ENCODE measurements at places on chromosomes 3 and 15. TPM values are rescaled to one million over a fixed set of nuclear protein-coding genes. Genes with fewer than 3 reads are reported as not detected.

The KCNMB3 gene
- 3.8 TPM for polyA plus RNA-seq

DNA sequence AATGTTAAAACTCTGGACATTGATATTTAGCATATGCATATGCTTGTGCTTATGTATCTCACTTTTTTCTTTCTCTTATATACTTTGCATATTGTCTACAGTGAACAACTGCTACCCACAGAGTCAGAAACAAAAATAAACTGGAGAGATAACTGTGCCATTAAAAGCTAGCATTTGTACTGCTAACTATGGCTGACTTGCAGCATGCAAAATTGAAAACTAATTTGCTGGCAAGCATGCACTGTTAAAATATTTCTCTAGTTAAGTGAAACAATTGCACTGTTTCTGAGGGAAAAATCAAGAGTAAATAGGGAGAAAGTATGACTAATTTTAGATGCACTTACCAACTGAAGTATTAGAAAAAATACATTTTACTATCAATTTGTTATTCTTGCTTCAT lies 177.8 kb downstream of the CBLB start:
- no peak for DNase-seq

- DNase-seq: no peak
Observed at GRCh38 chr3:1962396-1963088, 136.1 kb upstream of the CNTN4 start.

DNA sequence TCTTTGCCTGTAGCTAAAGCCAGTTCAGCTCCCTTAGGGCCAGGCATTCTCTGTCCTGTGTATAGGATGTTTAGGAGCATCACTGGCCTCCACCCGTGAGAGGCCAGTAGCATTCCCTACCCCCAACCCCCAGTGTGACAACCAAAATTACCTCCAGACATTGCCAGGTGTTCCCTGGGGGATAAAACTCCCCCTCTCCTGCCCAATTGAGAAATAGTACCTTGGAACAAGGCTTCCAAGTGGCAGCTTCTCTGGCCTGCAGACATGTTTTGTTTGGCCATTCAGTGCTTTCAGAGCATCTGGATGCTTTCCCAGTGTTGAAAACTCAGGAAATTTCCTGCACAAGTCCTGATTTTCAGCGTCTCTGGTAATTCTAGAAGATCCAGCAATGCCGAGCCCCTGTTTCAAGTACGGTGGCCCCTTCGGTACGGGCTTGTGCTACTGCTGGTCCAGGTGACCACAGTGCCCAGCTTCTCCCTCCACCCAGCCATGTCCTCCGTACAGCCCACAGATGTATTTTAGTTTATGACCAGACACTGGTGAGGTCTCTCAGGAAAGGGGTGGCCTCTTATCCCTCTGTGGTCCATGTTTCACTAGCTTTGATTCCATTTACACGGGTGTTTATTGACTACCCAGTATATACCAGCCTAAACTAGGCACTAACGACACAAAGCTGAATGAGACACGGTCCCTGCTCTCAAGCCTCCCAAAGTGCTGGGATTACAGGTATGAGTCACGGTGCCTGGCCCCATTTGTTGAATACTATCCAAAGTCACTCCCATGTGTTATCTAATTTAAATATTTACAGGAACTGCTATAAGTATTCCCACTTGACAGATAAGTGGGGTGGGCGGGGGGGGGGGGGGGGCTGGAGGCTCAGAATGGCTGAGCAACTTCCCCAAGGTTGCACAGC lies 125.4 kb upstream of the RAD18 start:
- peak; percentile 56 for DNase-seq

DNA sequence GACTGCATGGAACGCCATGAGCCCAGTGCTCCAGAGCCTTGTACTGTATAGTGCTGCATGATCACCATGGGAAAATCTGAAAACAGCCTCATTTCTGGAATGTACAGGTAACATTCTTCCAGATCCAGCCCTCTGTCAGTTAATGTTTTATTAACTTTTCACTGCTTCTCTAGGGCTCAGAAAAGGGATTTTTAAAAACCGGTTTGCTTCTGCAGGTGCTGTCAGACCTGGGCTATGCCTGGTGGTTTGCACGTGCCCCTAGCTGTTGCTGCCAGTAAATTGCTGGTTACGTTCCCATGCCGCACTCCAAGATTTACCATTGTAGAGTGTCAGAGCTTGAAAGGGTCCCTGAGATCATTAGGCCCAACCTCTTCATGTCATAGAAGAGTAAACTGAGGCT lies 9.0 kb downstream of the SNAPC5 start:
- DNase-seq: no peak

- no peak for DNase-seq
Observed at GRCh38 chr3:114333180-114333922, 39.5 kb downstream of the TIGIT start.

- no peak for DNase-seq
Observed at GRCh38 chr3:50248387-50248786, 12.4 kb downstream of the GNAI2 start.

- DNase-seq: no peak
Observed at GRCh38 chr3:42353631-42354030, 56.8 kb downstream of the LYZL4 start.

The SPESP1 gene
- polyA plus RNA-seq: 3.1 TPM

GRCh38 chr3:136414476-136414875 lies 164.3 kb downstream of the PCCB start:
- no peak for DNase-seq

GRCh38 chr3:43001094-43001553 lies 22.0 kb downstream of the GASK1A start:
- DNase-seq: peak; percentile 96

DNA sequence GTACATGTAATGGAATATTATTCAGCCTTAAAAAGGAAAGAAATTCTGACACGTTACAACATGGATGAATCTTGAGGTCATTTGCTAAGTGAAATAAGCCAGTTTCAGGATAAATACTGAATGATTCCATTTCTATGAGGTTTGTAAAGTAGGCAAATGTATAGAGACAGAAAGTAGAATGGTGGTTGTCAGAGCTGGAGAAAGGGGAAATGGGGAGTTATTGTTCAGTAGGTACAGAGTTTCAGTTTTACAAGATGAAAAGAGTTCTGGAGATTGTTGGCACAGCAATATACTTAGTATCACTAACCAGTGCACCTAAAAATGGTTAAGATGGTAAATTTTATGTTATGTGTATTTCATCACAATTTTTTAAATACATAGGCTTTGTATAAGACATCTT lies 60.6 kb downstream of the USP8 start:
- DNase-seq: no peak

Measured in hindlimb muscle (tissue), 1 donor.